ENCODE measurements at places on chromosomes 16 and 17.

- DNase-seq: no peak
Measured at GRCh38 chr16:74769586-74770190, 4.9 kb downstream of the FA2H start.

DNA sequence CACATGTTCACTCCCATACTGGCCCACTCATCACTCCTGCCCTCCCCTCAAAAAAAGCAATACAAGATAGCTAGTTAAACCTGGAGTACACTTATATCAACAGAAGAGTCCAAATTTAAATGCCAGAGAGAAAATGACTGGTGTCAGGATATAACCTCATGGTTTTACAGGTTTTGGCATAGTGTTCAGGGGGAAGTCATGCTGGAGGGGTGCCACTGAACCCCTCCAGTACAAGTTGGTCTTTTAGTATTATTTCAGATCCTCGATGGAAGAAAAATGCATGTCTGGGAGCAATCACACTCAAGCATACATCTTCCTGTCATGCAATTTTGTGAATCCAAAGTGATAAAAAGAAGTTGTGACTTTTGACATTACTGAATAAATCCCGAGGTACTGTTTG lies 10.5 kb downstream of the NACA2 start:
- no peak for DNase-seq

DNA sequence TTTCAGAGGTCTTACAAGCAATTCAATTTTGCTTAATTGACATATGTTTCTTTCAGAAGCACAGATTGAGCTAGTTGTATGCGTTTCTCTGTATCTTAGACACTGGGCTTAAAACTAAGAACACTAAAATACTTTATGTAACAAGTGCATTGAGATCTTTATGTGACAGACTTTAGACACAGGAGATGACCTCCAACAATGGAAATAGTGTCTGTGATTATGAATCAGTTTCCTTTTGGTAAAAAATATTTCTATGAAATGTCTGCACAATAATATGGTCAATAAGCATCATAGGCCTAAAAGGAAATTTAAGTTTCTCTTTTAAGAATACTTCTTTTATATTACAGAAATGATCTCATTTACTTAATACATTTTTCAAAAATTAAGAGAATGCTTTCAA lies 153.2 kb downstream of the SKAP1 start:
- DNase-seq: no peak

- DNase-seq: peak; percentile 58
Measured at GRCh38 chr16:70573451-70574121, 50.0 kb downstream of the SF3B3 start.

- peak; percentile 12 for DNase-seq
Measured at GRCh38 chr17:10295728-10296343, 77.0 kb downstream of the MYH13 start.

GRCh38 chr17:57465610-57466009 lies 209.3 kb downstream of the MSI2 start:
- DNase-seq: no peak

DNA sequence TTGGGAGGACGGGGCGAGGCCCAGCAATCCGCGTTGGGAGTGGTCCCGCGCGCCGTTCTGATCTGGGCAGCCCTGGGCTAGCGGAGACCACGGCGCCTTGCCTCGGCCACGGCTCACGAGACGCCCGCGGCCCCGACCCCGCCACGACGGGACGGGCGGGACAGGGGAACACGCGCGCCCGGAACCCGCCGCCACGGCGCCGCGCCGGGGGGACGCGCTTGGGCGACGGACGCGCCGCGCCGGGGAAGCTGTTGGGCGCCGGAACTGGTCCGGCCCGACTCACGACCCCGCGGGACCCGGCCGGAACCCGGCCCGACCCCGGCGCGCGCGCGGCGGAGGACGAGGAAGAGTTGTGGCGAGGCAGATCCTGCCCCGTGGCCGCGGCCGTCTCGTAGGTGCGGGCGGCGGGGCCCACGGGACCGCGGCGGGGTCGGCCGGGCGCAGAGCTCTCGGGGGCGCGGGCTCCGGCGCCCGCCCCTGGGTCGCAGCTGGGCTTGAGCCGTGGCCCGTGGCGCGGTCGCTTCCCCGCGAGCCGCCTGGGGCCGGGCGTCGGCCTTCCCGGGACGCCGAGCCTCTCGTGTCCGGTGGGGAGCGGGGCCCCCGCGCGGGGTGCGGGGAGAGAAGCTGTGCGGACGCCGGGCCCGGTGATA lies at the start of gene ACSF3:
TSS of gene ACSF3 (plus strand) at position 251 of the 650 bp plus-strand sequence. CDS start 6,830 bp downstream, outside the sequence.
- DNase-seq: no peak

DNA sequence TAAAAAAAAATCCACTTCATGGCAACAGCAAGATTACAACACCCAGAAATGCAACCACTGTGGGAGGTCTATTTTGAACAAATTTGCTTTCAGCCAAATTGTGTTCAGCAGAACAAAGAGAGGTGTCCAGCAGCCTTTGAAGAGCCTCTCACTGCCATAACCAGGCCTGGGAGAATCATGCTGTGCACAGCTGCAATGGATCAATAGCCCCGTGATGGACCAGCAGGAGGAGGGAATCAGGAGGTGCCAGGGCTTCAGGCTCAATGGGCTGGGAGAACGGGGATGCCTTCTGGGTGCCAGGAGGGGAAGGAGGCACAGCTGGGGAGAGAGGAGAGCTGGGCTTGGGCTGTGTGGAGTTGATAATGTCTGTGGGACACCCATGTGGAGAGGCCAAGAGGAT lies 366.2 kb upstream of the EEF2KMT start:
- DNase-seq: no peak

GRCh38 chr17:48030531-48030930 lies 7.1 kb downstream of the COPZ2 start:
- DNase-seq: no peak

DNA sequence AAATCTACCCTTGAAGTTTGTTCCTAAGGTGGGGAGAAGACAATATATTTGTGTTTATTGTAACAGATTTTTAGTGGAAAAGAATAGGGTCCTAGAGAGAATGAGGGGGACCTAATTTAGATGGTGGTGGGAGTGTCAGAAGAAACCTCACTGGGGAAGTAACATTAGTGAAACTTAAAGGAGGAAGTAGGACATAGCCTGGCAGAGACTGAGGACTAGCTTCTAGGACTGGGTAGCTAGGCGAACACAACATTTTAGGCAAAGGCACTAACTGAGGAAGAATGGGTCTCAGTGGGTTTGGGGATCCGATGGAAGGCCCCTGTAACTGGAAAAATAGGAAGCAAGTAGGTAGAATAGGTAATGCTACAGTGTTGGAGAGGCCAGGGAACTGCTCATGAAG lies 4.2 kb upstream of the ARL2BP start:
- DNase-seq: no peak

GRCh38 chr16:68660359-68660795 lies 15.3 kb downstream of the CDH3 start:
- no peak for DNase-seq

DNA sequence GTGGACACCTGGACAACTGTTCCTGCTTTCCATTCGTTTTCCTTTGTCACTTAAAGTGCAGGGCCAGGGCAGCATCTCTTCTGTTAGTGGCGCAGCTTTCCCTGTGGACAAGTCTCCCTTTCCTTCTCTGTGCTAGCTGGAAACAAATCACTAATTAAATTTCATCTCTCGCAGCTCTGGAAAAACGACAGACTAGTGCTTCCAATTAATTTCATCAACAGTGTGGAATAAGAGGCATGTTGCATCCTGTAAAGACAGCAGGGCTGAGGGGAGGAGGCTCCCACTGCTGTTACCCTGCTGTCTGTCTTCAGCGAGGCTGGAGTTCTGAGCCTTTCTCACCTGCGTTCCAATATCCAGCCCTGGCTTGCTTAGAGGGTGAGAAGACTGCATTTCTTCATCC lies 352.1 kb upstream of the HSBP1 start:
- DNase-seq: no peak

DNA sequence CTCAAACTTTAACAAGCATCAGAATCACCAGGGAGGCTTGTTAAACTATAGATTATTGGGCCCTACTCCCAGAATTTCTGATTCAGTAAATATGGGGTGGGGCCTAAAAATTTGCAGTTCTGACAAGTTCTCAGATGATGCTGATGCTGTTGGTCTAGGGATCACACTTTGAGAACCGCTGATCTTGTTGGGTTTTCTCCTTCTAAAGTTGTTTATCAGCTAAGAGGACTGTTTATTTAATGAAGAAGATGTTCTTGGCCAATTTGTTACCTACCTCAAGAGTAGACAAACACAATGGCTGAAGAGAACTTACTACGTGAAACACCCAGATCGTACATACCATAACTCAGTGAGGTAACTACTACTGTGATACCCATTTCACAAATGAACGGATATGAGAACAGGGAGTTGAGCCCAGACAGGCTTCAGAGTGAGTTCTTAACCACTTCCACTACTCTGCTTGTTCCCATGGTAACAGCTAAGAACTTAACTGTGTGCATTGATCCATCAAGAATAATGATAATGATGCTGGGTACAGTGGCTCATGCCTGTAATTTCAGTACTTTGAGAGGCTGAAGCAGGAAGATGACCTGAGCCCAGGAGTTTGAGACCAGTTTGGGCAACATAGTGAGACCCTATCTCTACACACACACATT lies 85.3 kb upstream of the NSRP1 start:
- DNase-seq: no peak

GRCh38 chr16:85436207-85436606 lies 176.9 kb upstream of the GSE1 start:
- DNase-seq: no peak

- peak; percentile 42 for DNase-seq
Measured at GRCh38 chr17:39001703-39002637, 34.8 kb upstream of the FBXO47 start.

DNA sequence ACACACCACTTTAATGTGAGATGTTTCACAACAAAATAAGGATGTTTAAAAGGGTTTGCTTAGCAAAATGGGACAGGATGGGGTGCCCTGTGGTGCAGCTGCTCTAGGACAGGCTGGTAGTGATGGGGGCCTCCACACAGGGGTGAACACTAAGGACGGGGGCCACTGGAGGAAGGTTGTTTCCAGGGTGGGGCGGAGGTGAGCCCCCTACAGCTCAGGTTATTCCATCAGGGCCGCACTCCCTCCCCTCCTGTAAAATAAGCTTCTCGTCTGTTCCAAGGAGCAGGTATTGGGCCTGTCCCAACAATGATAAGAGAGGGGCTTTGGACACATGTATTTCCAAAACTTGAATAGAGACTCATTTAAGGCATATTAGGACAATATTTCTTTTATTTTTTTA lies 1.9 kb upstream of the HEXD start:
- no peak for DNase-seq

- no peak for DNase-seq
Measured at GRCh38 chr17:48541577-48542113, 3.3 kb downstream of the HOXB2 start.

DNA sequence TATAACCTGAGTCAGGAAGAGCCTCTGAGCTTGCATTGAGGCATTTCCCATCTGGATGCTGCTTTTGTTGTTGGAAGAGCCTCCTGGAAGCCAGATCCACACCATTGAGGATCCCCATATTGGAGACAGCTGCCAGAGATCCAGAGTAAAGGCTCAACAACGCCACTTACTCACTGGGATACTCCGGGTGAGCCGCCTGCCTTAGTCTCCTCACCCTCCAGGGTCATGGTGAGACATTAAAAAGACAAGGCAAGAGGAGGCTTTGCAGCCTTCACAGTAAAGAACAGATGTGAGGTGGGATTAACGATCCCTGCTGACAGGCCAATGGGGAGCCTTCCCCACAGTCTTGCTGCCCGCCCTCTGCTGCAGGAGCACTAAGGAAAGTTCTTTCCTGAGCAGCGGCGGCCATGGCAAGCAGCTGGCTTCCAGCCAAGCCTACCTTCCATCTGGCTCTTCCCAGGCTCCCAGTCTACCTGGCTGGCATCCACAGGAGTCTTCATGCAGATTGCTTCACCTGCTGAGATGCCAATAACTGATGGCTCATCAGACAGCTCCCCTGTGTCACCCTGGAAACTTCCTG lies 198.5 kb downstream of the CYLD start:
- DNase-seq: no peak

GRCh38 chr17:72167593-72167992 lies 46.8 kb downstream of the SOX9 start:
- DNase-seq: no peak

- DNase-seq: no peak
Measured at GRCh38 chr16:47258874-47259461, 115.2 kb upstream of the NETO2 start.

GRCh38 chr16:693766-694165 lies 3.6 kb upstream of the WDR24 start:
- DNase-seq: no peak

DNA sequence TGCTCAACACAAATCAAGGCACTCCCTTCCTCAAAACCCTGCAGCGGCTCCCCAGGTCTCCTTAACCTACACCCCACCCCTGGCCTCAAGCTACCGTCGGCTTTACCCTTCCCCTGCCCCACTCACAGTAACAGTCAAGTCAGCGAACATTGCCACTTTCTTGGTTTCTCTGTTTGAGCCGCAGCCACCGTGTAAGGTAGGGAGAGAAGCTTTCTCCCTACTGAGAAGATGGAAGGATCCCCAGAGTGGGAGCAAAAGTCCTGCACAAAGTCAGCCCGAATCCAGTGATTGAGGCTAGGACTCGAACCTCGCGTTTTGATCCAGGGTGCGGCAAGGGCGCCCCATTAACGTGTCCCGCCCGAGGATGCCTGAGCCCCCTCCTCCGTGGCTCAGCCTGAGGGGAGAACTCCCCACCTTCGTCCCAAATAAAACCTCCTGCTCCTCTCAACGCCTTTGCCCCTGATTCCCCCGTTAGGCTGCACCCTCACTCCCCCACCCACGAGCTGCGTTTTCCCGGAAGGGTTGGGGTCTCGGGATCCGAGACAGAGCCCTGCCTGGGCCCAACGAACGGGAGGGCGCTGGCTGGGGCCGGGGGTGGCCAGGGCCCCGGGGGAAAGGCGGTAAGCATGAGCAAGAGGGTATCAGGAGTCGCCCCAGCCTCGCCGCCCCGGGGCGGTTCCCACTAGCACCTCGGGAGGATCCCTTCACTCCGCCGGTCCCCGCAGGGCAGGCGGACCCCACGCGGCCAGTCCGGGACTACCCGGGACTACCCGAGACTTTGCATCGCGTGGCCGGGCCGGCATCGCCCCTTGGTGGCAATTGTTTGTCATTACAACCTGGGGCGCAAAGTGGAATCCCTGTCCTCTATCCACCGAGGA lies 9.9 kb upstream of the NAGS start:
- no peak for DNase-seq

DNA sequence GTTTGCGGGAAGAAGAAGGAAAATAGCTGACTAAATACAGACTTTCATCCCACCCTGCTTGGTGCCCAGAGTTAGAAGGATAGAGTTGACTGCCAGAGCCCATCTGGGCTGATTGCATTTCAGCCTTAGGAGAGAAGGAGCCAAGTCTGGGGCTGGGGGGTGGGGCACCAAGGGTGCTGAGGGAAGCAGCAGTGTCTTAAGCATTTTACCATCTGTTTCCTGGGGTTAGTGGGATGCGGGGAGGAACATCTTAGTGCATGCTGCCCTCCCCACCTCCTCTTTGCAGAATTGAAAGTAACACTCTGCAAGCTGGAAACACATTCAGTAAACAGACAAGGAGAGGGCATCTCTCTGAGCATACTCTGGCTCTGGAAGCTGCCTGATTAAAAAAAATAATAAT lies 1.5 kb upstream of the ARL5C start:
- DNase-seq: no peak

GRCh38 chr16:52755396-52755795 lies 208.5 kb upstream of the TOX3 start:
- DNase-seq: no peak
